ENCODE measurements at places on chromosomes 3 and 15. TPM values are rescaled to one million over a fixed set of nuclear protein-coding genes. Genes with fewer than 3 reads are reported as not detected.

DNA sequence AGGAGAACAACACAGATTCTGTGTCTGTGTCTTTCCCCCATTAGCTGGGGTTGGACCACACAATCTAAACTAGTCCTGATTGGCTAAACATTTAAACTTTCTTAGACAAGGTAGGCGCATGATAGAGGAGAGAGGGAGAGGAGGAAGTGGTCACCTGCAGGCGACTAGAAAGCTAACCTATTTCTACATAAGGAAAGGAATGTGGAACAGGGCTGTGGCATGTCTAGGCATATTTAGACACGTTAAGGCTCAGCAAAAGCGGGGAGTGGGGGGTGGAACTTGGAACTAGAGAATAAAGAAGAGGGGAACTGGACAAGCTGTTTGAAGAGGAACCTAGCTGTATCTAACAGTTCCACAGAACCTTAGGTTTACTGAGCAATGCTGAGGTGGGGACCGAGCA, 12.8 kb downstream of the LRRC28 start:
- no peak for DNase-seq

DNA sequence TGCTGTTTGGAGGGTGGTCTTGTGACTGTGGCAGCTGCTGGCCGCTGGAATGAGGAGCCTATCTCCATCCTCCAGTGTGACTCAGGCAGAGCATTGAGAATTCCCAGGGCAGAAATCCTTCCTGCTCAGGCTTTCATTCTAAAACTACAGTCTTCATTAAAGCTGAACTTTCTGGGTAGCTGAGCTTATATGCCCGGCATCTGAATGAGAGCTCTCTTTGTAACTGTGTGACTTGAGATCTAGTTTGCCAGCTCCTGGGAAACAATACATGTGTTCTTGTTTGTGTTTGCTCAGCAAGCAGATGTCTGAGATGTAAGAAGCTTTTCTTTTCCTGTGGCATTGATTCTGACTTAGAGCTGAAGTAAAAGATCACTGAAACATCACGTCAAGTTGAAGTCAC, 22.4 kb downstream of the RLBP1 start:
- DNase-seq: no peak

- DNase-seq: peak; percentile 3
Measured at GRCh38 chr3:30492322-30493192, 113.8 kb upstream of the TGFBR2 start.

DNA sequence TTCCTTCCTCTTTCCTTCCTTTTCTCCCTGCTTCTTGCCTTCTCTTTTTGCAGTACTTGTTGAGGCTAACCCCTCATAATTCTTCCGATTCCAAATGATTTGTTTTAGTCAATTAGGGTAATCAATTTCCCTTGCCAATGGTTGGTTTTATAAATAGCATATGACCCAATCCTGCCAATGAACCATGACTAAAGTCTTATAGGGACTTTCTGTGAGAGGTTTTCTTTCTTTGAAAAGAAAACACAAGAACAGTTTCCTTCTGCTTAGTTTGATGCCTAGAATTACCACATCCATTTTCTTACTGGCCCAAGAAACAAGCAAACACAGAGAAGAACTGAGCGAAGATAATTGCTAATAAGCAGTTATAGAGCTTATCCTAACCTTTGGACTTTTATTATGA, 292.5 kb upstream of the SATB1 start:
- DNase-seq: no peak

DNA sequence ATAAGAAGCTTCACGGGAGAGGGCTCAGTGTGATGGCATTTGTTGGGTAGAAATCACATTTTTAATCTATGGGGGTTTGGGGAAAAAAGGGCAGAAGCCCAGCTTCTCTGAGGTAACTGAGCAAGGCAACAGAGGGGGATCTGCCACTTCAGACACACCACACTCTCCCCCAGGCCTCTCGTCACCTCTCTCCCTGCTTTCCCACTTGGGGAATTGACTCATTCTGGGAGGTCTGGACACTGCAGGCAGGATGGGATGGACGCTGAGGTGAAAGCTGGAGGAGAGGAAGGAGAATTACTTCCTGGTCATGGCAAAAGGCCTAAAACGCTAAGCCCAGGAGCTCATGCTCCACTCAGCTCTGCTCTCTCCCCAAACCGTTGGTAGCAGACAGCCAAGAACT, 33.2 kb downstream of the MYO5C start:
- DNase-seq: peak; percentile 81

DNA sequence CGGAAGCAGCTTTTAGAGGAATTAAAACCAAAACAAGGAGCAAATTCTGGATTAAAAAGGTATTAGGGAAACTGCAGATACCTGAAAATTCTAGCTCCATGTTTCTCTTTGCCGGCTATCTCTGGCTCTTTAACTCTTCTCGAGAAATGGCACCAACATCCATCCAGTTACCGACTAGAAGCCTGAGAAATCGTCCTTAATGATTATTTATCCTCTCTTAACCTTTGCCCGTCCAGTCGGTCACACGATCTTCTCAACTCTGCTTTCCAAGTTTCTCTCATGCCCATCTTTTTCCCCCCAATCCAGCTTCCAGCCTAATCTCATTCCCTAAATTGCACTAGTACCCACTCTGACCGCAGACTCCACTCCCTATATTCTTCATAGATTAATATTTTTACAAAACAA, 596 bp upstream of the SGO1 start:
- peak; percentile 63 for DNase-seq

- peak; percentile 63 for DNase-seq
Measured at GRCh38 chr3:49461443-49462171, 8.5 kb upstream of the DAG1 start.

- DNase-seq: no peak
Measured at GRCh38 chr15:42868683-42869082, 51.9 kb downstream of the TTBK2 start.

Gene DNAH12
- under 0.01 TPM for total RNA-seq

Gene POTEB2
- not detected for total RNA-seq

Gene CCDC66
- 48.0 TPM for total RNA-seq

Gene CERS3
- not detected for total RNA-seq

Data from osteoblast (primary cell).